ENCODE measurements at places on chromosomes 7 and 10.
A peak's percentile ranks its signal among the peaks of the same experiment; 100 is the strongest.

DNA sequence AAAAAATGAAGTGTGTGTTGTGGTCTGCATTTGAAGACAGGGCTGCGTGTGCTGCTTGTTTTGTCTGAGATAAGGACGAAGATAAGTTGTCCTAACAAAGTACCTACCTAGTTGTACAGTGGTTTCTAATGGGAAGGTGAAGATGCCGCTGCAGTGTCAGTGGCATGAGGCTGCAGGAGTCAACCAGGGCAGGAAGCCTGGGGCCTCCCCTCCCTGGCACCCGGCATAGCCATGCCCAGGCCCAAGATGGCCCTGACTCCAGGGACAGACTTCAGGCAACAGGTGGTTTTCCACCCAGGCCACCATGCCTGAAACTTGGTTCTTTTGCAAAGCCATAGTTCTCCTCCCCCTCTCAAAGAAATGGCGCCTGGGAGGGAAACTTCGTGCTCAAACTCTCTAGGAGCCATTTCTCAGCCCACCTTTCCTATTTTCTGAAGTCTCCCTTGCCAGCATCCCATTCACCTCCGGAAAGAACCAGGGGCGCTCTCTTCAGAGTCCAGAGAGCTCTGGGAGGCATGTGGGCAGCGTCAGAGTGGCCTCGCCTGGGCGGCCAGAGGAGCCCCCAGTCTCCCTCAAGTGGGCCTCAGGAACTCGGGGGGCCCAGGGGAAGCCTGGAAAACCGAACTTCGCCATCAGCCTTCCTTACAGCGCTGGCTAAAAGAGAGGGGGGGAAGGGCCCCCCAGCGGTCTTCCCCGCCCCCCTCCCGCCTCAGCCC is 2.1 kb upstream of the KAT6B start:
- DNase-seq = no peak

GRCh38 chr10:101967713-101968112 is 88.3 kb downstream of the ARMH3 start:
- no peak for DNase-seq

DNA sequence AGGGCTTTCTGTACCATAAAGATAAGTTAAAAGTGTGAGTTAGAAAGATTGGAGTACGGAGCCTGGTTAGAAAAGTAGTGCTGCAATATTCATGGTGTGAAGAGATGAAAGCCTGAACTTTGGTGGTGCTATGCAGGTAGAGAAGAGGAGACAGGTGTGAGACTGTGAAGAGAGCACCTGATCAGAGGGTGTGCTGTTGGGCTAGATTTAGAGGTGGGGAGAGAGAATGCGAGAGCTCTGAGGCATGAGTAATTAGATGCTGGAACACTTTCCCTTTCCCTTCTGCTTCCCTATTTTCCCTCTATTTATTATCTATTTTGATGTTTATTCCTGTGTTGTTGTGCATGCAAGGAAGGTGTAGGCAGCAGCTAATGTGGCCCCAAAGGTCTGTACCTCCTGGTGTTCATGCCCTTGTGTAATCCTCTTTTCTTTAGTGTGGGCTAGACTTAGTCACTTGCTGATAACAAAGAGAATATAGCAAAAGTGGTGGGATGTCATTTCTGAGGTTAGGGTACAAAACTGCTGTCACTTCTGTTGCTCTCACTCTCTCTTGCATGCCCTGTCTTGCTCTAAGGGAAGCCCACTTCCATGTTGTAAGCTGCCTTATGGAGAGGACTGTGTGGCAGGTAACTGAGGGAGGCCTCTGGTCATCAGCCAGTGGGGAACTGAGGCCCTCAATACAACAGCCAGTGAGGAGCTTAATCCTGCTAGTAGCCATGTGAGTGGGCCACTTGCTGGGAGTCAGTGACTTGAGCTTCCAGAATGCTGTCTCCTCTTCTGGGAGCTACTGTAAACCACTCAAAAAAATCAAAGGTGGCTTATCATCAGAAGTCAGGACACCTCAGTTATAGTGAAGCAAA is 2.6 kb upstream of the ATXN7L1 start:
- no peak for DNase-seq

DNA sequence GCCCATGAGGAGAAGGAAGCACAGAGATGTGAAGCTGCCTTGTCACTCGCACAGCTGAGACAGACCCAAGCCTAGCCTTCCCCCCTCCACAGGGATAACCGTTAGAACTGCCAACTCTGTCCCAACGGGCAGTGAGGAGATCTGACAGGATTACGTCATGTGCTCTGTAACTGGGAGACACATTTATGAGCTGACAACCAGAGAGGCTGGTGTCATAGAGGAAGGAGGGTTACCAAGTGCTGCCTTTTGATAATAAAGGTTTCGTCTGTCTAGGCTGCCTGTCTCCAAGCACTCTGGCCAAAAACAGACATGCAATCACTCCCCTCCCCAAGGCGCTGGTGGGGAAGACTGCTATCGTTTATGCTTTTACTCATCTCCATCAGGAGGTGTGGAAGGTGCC is 165.9 kb downstream of the PLXNA4 start:
- no peak for DNase-seq

GRCh38 chr7:73712773-73713172 is 6.7 kb downstream of the STX1A start:
- no peak for DNase-seq

DNA sequence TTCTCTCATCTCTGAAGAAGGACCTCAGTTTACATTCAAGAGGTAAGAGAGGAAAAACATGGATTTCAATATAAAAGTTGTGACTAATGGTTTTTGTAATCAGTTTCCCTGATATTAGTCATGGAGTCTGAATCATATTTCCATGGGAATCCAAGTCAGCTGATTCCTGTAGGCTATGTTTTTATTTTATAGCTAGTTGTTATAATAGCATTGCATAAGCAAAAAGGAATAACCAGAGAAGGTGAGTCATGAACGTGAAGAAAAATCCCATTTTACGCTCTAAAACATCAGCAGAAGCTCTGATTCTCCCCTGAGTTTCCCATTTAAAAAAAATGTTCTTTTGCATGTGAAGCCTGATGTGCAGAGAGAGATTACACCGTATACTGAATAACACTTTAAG is 299.3 kb downstream of the SFMBT2 start:
- DNase-seq = peak; percentile 75

- no peak for DNase-seq
These were observed 25.0 kb downstream of the PPP1R3C start for GRCh38 chr10:91607646-91608403.

DNA sequence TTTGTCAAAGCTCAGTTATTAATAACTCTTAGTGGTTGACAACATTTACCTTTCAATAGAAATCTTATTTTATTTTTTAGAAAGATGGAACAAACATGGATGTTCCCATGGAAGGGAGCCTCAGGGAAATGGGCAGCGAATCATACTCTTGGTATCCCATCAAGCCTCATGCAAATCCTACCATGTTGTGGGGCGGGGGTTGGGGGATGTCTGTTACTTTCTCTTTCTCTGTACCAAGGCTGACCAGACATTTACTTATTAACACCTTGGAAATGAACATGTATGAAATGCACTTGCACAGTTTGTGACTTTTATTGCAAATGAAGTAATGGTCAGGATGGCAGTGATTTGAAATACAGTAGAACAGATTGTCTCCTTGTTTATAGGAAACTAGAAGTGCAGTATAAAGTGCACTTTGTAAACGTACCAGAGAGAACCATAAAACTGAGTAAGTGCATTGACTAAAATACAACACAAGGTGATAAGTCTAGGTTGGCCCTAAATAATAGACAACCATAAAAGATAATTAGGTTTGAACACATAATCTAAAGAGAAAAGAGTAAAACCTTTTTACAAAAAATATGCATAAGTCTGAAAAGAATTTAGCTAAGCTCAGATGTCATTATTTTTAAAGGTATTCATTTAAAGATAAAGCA is 32.4 kb downstream of the SEMA3D start:
- DNase-seq = no peak

- no peak for DNase-seq
These were observed 188.5 kb upstream of the MKI67 start for GRCh38 chr10:128314686-128315085.

GRCh38 chr10:80976658-80977057 is 439.0 kb downstream of the SH2D4B start:
- no peak for DNase-seq

DNA sequence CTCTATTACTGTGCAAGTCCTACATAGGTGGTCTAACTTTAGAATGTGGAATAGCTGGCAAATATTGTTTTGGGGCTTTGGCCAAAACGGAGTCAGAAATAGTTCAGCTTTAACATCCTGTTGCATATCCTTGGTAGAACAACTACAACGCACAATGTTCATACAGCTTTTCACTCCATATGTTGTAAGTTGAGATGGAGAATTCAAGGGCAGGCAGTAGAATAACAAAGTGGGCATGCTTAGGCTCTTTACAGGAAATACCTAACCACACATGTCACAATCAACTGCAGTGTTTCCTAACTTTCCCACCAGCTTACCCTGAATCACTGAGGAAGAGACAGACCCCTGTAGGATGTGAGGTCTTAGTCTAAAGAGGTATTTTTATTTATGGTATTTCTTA is 122.3 kb downstream of the PPP1R3A start:
- peak; percentile 39 for DNase-seq

GRCh38 chr10:87079106-87079836 is 15.4 kb downstream of the GLUD1 start:
- no peak for DNase-seq

- DNase-seq = no peak
These were observed 14.3 kb downstream of the DENND10 start for GRCh38 chr10:119118231-119118630.

DNA sequence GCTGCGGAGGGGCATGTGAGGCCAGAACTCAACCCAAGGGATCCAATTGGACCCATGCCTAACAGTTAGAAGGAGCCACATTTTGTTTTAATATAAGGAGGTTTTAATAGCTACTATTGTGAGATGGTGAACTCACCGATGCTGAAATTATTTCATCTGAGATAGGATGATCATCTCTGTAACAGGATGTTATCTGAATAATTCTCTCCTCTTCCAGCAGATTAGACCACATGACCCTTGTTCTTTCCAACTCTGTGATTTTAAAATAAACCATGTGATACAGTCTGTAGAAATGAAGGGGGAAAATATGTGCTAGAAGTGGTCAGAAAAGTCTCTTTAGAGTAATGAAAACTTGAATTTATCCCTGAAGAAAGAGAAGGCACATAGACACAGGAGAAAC is 385.8 kb downstream of the LRMDA start:
- no peak for DNase-seq

DNA sequence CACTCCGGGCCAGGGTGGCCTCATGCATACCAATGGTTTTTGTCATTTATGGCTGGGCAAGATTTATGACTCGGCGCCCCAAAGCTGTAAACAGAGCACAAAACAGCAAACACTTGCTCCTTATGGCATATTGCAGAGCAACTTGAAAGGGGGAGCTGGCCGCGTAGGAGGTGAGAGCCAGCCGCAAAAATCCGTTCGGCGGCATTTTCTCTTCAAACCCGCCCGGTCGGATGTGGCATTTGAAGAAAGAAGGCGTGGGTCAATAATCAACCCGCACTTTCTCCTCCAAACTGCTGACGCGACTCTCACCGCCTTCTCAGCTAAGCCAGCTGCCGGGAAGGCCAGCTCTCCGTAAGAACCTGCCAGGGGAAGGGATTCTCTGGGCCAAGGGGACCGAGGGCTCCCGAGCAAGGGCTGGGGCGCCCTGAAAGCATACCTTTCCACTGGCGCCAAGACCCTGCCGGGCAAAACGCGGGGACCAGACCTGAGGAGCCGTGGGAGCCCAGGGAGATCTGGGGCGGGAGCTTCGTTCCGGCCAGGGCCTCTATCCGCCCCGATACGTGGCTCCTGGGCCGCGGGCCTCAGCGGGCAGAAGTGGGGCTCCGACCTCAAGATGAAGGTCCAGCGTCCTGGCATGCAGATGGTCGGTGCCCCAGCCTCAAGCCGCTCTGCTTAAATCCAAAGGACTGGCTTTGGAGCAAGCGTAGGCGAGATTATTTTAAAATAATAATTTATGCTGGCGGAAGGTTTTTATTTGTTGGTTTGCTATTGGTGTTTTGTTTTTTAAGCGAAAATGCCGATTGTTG is 12.9 kb upstream of the HOXA2 start:
- DNase-seq = no peak

DNA sequence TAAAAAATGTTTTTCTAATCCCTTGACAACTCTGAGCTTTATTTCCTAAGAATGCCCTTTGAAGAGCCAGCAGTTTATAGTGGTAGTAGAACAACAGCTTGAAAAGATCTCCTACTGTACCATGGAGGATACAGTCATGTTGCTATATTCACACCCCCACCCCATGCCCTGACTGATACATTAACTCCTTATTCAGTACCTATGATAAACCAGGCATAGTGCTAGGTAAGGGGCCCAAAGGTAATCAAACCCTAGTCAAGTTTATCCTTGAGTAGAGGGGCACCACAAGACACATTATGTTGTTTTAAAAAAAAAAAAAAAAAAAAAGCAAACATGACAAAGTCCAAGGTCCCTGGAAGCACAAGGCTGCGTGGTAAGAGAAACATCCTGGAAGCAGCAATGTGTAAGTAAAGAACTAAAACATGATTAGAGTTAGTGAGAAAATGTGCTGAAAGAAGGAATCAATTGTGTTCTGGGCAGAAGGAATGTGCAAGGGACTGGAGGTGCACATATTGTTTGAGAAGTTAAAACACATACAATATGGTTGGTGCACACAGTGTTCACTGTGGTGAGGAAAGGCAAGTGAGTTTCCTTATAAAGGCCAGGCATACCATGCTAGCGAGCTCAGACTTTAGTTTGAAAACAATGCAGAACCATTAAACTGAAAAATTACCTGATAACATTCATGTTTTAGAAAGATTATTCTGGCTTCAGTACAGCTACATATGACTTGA is 51.2 kb downstream of the PDE1C start:
- no peak for DNase-seq

GRCh38 chr7:10475940-10476641 is 497.6 kb upstream of the PHF14 start:
- no peak for DNase-seq

- DNase-seq = no peak
These were observed 50.7 kb downstream of the MDFIC start for GRCh38 chr7:114972567-114972966.

- DNase-seq = no peak
These were observed 240.4 kb downstream of the ABCA13 start for GRCh38 chr7:48411619-48412018.

DNA sequence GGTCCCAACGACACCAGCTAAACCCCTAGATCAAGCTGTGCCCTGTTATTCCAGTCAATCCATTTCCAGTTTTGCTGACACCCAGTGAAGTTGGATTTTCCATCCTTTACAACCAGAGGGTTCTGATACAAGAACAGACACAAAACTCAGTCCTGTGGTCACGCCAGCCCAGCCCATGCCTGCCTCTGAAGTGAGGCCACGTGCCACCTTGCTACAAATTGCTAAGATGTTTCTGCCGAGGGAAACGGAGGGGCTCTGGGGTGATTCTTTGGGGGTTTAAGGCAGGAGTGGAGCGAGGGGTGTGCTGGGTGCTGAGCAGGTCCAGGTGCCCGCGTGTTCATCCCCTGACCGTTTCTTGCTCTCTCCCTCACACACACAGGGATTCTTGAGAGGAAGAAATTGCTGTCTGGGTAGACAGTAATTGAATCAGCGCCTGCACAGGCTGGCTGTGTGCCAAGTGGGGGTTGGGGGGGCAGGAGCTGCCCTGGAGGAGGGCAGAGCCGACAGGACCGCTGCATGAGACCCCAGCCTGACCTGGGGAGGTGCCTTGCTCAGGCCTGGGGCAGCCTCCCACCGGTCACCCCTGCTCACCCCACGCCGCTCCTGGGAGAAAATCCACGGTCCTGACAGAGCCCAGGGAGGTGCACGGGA is 38.1 kb downstream of the ADAP1 start:
- no peak for DNase-seq

Data from retinal pigment epithelial cell (primary cell).